ENCODE measurements at places on chromosomes 12 and 14.
A peak's percentile ranks its signal among the peaks of the same experiment; 100 is the strongest.

DNA sequence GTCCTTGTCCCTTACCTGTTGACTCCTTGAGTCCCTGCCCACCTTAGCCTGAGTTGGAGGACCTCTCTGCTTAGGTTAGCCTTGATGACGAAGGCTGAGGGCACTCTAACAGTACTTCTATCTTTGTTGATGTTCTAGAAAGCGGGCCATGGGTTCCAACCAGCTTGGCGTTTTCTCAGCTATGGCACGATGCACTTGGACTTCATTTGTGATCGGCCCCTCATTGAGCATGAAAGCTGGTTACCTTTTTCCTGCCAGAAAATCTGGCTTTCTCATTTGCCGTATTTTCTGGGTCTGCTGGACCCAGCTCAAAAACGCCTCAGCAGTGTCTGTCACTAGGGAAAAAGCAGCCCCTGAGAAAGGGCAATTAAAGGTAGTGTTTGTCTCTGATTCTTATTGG, 290.8 kb downstream of the EMP1 start:
- no peak for DNase-seq

DNA sequence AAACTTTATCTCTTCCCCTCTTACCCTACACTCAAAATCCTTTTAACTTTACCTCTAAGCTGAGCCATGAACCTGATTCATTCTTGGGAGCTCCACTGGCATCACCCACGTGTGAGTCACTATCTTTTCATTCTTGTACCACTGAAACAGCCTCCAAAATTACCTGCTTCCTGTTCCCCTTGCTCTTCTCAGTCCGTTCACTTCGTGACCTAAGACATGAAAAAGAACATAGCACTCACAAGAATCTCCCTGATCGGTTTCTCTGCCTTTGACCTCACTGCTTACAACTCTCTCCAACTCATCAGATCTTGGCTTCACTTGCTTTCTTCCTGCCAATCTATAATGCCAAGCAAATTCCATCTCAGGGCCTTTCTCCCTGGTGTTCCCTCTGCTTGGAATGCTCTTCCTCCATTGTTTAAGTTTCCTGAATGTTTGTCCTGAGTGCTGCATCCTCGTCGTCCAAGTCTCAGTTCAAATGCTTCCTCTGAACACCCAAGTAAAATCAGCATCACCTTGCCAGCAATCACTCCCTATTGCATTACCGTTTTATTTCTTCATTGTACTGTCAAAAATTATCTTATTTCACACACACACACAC, 9.2 kb downstream of the GLIPR1 start:
- DNase-seq: no peak

DNA sequence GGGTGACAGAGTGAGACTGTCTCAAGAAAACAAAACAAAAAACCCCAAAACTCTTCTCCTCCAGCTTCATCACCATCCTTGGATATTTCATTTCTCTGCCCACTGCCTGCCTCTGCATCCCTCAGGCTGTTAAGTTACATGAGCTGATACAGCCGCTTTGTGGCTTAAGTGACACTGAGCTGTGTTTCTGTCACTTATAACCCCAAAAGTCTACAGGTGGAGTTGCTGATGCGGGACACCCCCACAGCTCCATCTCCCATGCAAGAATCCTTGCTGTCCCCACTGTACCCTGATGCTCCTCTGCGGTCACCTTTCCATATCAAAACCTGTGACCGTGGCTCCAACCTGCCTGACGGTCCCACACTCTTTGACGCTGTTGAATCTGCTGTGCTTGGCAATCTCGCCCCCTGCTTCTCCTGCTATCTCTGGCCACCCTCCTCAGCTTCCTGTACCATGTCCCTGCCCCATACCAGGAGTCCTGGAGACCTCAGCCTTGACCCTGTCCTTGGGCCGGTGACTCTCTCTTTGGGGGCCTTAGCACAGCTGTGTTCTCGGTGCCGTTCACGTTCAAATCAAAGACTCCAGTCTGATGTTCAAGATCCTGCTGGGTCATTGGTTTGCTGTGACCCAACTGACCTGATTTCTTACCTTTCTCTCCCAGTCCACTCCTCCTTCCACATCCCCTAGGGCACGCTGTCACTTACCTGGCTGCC, 20.3 kb downstream of the HVCN1 start:
- DNase-seq: no peak

GRCh38 chr12:44968965-44969364, 81.9 kb downstream of the DBX2 start:
- peak; percentile 29 for DNase-seq

- no peak for DNase-seq
Measured at GRCh38 chr12:53624956-53625355, 1.2 kb downstream of the ATF7 start.

- DNase-seq: no peak
Measured at GRCh38 chr14:20578784-20579502, 8.9 kb downstream of the RNASE11 start.

GRCh38 chr12:108109504-108109903, 19.6 kb upstream of the WSCD2 start:
- DNase-seq: no peak

DNA sequence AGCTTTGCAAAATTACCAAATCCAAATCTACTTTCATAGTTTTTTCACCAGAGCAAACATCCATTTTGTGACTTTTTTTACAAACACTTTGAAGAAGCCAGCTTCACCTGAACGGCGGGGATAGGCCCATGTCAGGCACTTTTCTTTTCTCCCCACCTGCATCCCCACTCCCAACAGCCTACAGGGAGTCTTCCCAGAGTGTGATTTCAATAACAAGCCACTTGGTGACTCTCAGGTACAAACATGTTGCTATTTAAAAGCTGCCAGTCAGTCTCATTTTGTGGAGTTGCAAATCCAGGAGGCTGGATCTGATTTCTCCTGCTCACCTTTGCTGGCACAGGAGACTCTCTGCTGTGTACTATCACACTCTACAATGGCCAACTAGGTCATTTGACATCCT, 285.5 kb downstream of the KCNH5 start:
- DNase-seq: no peak

DNA sequence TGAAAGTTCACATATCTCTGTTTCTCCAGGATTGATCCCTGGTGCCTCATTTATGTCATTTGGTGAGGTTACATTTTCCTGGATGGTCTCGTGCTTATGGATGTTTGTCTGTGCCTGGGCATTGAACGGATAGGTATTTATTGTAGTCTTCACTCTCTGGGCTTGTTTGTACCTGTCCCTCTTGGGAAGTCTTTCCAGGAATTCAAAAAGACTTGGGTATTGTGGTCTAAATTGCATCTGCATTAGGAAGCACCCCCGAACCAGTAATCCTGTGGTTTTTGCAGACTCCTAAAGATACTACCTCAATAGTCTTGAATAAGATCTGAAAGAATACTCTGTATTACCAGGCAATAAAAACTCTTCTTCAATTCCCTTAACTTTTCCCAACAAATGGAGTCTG, 720.8 kb downstream of the SLC6A15 start:
- DNase-seq: no peak

- no peak for DNase-seq
Measured at GRCh38 chr12:122387887-122388286, 34.6 kb downstream of the CLIP1 start.

GRCh38 chr14:101823511-101824120, 62.1 kb downstream of the PPP2R5C start:
- peak; percentile 58 for DNase-seq

GRCh38 chr14:22530127-22530526, 58.9 kb downstream of the DAD1 start:
- no peak for DNase-seq

DNA sequence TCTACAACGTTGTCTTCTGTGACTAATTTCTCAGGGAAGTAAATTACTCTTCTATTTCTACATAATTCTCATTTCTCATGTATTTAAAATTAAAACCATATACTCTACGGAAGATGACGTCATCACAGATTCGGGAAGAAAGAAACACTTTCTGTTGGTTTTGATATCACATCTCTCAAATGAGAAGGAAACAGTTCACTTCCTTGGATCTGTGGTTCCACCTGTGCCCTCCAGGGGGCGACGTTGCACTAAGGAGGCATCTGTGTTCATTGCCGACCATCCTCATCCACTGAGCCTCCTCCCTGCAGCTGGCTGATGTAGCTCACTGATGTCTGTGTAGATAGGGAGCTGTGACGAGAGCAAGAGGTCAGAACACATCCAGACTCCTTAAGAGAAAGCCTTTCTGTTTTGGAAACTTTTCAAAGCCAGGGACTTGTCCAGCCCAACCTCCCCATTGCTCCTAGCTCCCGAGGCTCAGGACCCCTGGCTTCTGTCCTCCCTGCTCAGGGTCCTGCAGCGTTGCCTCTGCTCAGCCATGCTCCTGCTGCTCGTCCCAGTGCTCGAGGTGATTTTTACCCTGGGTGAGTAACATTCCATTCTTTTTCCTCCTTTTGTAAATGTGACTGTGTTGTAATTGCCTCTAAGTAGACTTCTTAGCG, 172.7 kb upstream of the OR4E1 start:
- DNase-seq: peak; percentile 34

DNA sequence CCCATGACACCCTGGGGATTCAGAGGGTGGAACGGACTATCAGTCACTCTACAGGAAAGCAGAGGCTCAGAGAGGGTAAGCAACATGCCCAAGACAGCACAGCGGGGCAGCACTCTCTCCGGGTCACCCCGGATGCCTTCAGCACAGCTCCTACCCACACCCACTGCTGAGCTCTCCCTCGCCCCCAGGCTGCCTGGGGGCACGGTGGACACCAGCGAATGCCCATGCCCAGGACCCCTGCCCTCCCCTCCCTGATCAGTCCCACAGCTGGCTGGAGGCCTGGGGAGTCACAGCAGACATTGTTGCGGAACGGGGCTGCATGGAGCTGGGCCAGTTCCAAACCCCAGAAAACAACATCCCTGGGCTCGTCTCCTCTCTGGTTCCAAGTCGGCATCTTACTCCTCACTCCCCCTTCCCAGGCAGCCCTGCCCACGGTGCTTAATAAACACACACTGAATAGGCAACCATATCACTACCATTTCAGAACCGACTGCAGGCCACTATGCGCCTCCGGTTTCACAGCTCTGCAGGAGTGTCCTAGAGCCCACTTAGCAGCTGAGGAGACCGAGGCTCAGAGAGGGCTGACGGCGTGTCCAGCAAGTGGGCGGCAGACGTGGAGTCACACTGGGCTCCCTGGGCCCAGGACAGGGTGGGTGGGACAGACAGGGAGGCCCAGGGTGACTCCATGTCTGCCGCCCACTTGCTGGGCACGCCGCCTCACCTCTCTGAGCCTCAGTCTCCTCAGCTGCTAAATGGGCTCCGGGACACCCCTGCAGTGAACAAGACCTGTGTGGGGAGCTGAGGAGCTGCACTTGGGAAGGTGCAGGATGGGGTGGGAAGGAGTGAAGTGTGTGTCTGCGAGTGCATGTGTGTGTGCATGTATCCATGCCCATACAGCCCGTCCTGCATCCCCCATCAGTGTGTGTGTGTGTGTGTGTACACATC, 27.0 kb downstream of the CCDC85C start:
- no peak for DNase-seq

DNA sequence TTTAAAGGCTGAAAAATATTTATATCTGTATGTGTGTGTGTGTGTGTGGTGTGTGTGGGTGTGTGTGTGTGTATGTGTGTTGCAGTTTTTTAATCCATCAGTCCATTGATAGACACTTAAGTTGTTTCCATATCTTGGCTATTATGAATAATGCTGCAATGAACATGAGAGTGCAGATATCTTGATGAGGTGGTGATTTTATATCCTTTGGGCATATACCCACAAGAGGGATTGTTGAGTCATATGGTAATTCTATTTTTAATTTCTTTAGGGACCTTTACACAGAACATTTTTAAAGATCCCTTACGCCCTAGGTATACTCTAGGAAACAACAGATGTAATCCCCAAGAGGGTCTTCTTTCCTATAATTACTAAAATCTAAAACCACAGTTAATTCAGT, 154.5 kb upstream of the CLEC14A start:
- DNase-seq: no peak

All from T-helper 2 cell (primary cell).